ENCODE measurements at places on chromosomes 5 and 9.

DNA sequence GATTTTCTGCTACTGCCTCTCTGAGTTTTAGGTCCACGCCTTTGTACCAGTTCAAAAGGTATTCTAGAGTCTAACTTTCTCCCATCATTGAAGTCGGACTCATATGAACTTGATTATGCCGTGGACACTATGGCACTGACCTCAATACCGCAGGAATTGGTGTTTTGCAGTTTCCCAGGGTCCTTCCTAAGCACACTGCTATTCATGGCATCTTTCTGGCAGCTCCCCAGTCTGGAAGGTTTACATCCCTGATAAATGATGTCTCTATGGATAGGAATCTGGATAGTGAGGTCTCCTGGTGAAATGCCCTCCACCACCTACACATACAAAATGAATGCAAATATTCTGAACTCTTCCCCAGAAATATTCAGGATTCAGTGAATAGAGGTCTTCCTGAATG, 422.2 kb downstream of the CTNND2 start:
- no peak for DNase-seq

GRCh38 chr5:115435065-115435777, 109.4 kb downstream of the FEM1C start:
- no peak for DNase-seq

DNA sequence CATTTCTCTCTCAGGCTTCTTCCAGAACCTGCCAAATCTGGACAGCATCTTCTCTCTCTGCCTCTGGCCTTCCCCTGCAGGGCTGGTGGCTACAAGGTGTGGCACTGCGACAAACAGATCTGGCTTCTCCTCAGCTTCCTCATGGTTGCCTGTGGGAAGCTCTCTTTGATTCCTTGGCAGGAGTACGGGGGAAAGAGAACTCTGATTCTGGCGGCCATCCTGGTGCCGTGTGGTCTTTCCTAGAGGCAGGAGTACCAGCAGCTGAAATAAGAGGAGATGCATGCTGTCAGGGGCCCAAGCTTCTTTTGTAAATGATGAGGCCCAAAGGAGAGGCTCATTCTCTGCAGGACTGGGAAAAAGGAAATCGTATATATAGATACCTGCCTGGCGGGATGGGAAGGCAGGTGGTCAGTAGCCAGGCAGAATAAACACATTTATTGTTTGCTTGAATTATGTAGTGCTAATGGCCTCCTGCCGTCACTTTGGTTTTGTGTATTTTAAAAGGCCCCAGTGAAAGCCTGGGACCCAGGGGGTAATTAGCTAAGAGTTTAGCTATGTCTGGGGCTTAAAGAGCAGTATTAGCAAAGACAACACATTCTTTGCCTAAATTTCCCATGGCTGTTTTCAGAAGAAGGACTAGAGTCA, at the start of gene CER1:
Gene CER1, minus strand, starts transcription at position 343 of the 645 bp plus-strand sequence. Its CDS starts 61 bp downstream, at position 282.
- no peak for DNase-seq

DNA sequence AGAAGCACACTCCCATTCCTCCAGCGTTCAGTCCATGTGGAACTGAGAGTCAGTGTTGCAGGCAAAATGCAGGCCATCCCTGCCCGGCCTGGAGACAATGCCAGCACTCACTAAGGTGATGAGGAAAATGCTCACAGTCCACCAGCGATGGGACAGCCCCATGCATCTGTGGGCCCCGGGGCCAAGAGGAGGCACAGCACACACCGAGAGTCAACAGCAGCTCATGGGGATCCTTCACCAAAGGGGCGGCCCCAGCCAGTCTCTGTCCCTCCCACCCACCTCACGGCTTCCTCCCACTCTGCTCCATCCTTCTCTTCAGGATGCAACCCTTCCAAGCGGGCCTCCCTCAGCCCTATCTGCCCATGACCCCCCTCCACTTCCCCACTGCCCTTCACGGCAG, 6.2 kb downstream of the SEMA4D start:
- no peak for DNase-seq

- no peak for DNase-seq
Measured at GRCh38 chr9:33659921-33660320, 135.4 kb upstream of the PRSS3 start.
